ENCODE measurements at places on chromosomes 5 and 9. TPM values are rescaled to one million over a fixed set of nuclear protein-coding genes. Genes with fewer than 3 reads are reported as not detected.

GRCh38 chr5:167389537-167389936 lies 901.9 kb upstream of the WWC1 start:
- no peak for DNase-seq

DNA sequence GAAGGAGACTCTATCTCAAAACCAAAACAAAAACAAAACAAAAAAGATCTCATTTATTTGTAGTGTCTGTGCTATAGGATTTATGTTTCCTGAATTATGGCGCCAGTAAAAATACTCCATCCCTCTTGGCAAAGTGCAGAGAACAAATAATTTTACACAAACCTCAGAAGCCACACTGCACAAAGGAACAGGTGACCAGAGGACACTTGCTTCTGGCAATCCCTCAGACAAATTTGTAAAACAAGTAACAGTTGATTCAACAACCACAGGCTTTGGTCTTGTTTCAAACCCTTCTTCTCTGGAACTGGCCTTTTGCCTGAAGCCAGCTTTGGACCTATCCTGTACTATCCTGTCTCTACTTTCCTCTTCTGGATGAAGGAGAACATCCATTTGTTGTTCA lies 502.1 kb downstream of the DMAC1 start:
- DNase-seq, result no peak

GRCh38 chr5:5795074-5795771 lies 372.7 kb downstream of the ICE1 start:
- DNase-seq, result no peak

Gene PCDHA12
- total RNA-seq, result 9.7 TPM

GRCh38 chr5:153159616-153160015 lies 330.9 kb upstream of the GRIA1 start:
- no peak for DNase-seq

GRCh38 chr5:107135391-107135790 lies 535.3 kb downstream of the EFNA5 start:
- no peak for DNase-seq

- no peak for DNase-seq
Observed at GRCh38 chr9:77677957-77678535, 29.9 kb upstream of the GNA14 start.

DNA sequence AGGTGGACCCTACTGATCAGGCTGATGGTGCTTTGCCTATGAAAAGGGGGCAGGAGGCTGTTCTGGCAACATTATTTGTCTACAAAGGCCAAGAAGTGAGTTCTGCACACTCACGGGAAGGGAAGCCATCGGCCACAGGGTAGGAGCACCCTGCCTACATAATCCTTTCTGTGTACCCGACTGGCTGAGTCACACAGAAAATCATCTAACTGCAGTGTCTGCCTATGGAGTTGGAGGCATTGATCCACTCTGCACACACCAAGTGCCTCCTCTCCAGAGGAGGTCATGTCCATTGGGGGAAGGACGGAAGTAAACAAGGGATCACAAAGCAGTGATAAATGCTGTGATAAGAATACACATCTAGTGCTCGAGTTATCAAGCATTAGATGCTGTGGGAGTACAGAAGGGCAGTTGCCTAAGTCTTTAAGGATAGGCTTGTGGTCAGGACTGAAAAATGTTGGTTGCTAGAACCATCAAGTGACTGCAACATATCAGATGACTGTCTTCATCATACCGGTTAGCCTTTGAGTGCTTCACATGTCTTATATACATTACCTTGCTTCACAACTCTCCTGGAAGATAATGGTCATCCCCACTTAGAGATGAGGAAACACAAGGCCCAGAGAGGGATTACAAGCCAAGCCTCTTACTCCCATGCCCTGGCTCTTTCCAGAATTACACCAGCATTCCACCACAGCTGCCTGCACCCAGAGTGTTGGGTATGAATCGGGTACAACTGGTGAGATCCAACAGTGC lies 1.3 kb upstream of the SLC2A8 start:
- no peak for DNase-seq

Gene FREM1
- total RNA-seq, result 2.9 TPM

DNA sequence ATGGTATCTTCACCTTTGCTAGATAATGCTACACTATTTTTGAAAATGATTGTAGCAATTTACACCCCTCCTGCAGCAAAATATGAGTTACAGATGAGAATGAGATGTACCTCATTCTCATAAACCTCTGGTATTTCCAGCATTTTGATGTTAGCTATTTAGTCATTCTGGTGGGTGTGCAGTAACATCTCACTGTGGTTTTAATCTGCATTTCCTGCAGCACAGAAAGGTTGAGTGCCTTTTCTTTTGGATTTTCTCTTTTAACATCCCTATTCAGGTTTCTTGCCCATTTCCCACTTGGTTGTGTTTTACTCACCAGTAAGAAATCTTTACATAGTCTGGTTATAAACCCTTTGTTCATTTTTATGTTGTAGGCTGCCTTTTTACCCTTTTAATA lies 206.2 kb downstream of the NR3C1 start:
- DNase-seq, result no peak

DNA sequence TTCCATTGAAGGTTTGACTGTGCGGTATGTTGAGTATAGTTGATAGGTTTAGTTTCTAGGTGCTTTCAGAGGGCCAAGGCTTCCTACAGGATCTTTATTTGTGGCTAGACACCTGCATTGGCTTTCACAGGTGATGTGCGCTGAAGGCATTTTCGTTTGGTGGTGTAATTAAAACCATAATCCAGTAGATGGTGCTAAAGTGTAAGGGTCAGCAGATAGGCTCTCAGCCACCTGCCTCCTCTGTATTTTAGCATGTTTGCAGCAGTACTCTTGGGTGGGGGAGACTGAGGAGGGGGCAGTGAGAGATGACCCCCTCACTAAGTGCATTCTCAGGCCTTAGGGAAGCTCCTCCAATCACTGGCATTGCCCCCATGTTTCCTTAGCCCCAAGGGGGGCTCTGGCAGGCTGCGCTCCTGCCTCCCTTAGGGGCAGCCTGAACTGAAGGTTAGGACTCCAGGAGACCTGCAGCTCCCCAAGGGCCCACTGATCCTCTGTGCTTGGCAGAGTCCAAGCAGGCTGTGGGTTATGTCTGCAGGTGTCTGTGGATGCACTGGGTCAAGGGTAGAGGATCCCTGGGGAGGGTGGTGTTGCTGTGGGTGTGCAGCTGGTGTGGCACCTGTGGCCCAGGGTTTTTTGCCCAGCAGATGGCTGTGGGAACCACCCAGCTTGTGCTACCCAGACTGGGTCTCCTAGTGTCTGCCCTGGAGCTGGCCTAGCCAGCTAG lies 23.4 kb downstream of the CDK20 start:
- DNase-seq, result no peak

- DNase-seq, result peak; percentile 61
Observed at GRCh38 chr9:13278368-13279246, 885 bp downstream of the MPDZ start.

DNA sequence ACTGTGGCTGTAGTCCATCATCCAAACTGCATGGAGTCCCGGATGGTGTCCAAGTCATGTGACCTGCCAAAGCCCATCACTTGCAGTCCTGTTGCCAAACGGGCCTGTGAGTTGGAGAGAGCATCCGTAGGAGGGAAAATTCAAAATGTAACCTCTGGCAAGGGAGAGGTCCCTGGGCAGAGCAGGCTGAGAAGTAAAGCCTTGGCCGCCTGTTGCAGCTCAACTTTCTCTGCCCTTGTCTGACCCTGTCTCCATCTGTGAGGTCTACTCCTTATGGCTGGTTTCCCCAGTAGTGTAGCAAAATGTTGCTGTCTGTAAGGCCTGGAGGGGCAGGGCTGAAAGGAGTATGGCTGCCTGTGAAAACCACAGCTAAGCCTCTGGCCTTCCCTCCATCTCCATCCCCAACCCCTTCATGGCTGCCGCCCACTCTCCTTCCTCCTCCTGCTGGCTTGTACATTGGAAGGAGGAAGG lies 163.5 kb downstream of the SEMA6A start:
- no peak for DNase-seq

DNA sequence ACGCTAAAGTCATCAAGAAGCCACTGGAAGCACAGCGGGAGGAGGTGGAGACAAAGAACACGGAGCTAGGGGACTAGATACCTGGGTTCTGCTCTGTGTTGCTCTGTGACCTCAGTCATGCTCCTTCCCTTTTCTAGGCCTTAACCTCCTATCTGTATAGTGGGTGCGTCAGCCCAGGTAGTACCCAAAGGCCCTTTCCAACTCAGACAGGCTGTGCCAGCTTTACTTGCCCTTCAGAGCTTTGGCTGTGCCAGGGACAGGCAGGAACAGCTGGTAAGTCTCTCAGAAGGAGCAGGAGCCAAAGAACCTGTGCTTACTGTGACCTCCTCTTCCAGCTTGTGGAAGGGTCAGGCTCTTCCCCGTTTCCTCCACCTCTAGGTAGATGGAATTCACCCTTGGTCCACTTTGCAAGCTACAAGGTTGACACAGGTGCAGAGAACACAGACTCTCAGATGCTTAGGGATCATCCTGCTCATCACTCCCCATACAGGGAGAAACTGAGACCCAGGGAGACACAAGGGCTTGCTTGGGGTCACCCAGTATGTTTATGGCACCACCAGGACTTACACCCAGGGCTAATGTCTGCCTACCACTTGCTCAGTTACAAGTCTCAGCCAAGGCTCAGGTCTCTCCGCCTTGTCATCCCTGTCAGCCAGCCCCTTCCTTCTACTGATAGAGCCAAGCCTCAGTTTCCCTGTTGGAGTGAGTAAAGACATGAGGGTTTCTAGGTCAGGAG lies 1.7 kb downstream of the CCDC69 start:
- no peak for DNase-seq

GRCh38 chr9:75106857-75107256 lies 18.5 kb downstream of the OSTF1 start:
- no peak for DNase-seq

DNA sequence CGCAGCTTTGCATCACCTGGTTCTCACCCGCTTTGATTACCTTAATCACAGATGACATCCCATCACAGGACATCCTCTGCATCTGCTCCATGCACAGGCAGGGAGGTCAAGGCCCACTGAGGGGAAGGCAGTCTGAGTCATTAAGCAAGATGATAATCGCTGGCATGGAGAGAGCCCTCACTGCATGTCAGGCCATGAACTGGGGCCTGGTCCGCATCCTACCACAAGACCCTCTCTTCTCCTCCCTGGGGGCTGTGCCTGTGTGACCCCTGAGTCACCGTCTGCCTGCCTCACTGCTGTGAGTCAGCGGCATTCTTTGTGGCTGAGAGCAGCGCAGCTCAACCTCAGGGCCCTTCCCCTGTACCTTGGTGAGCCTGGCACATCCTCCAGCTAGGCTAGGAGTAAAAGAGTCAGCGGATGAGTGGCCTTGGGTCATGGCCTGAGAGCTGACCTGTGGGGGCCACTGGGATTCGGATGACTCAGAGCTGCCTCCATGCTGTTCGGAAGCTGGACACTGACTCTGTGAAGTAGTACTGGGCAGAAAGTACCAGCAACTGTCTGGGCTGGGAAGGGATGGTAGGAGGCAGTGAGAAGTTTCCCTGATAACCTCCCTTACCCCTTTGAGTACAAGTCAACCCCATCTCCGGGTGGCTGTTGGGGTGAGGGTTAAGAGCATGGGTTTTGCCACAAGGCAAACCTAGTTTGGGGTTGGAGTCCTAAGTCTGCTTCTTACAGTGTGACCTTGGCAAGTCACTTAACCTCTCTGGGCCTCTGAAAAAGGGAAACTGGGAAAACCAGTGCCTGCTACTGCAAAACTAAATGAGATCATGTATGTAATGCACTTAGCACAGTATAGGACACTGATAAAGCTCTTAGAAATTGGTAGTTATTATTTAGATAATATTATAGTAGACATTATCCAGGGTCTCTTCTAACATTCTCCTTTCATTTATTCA lies 14.6 kb upstream of the ARSI start:
- no peak for DNase-seq

GRCh38 chr9:105187781-105188180 lies 56.7 kb upstream of the SLC44A1 start:
- no peak for DNase-seq

DNA sequence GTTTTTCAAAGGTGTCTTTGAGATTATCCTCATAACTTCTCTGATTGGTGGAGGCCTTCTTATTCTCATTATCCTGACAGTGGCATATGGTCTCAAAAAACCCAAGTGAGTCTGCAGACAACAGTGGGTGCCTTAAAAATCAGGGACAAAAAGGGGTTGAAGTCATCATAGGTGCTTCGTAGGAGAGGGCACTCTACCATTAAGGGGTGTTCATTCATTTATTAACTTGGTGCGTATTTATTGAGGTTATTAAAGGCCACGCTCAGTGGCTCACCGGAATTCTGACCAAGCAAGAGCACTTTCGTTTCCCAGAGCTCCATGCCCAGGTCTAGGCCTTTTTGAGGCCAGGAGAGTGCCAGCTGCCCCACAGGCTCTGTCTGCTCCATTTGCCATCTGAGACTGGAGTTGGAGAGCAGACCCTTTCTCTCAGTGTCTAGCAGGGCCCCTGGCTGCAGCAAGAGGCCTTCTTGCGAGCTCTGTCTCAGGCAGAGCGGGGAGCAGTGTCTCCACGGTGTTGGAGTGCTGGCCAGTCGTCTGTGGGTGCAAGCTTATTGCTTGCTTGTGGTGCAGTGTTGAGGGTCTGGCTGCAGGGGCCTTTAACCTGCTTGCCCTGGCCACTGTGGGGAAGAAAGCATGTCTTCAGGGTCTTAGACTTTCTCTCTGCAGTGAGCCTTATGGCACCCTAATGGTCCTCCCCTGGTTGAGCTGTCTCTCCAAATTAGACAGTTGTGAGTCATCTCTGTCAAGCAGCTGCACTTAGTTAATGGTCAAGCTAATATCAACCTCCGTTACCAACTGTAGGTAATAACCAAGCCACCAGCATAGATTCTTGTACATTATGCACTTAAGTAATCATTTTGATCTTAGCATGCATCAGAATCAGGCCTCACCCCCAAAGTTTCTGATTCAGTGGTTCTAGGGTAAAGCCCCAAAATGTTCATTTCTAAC lies 62.6 kb downstream of the IL31RA start:
- DNase-seq, result no peak

Gene GM2A
- 33.9 TPM for total RNA-seq

Gene ENTPD8
- 0.21 TPM for total RNA-seq

DNA sequence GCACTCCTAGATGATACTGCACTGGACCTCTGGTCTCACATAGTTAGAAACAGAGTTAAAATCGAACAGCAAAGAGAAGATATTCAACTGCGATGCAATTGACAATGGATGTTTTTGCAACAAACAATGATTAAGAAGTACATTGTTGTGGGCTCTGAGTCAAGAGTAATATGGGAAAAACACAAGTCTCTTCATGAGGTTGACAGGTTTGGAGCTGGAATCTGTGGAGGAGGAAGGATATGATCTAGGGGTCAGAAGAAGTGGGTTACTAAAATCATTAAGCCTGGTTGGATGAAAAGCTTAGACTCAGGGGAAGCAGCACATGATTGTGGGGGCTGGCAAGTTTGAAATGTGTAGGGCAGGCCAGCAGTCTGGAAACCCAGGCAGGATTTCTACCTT lies 53.1 kb downstream of the PDCD1LG2 start:
- no peak for DNase-seq
